Muscle of leg (tissue), 16 donors: ENCODE measurements at places on chromosomes 12 and 14. TPM values are rescaled to one million over a fixed set of nuclear protein-coding genes. Genes with fewer than 3 reads are reported as not detected.
A peak's percentile ranks its signal among the peaks of the same experiment; 100 is the strongest.

DNA sequence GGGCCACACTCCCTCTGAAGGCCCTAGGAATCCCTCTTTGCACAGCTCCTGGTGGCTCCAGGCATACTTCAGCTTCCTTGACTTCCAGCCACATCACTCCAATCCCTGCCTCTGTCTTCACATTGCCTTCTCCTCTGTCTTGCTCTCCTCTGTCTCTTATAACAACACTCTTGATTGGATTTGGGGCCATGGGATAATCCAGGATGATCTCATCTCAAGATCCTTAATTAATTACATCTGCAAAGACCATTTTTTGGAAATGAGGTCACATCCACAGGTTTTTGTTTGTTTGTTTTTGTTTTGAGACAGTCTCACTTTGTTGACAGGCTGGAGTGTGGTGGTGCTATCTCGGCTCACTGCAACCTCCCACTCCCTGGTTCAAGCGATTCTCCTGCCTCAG, 88.7 kb downstream of the TMTC1 start:
- DNase-seq = no peak
- H3K4me3 ChIP-seq = no peak overlapping the region
- no peaks in the 10 kb centered on the region for H3K4me1 ChIP-seq
- H3K27me3 ChIP-seq = no peaks in the 10 kb centered on the region
- no peak overlapping the region for H3K27ac ChIP-seq

Gene KRT85
- not detected for total RNA-seq

GRCh38 chr12:105854071-105854470, 284.7 kb downstream of the NUAK1 start:
- H3K27me3 ChIP-seq = no peaks in the 10 kb centered on the region
- no peak overlapping the region for H3K27ac ChIP-seq
- DNase-seq = no peak
- no peak overlapping the region for H3K4me3 ChIP-seq
- H3K36me3 ChIP-seq = no peaks in the 10 kb centered on the region

DNA sequence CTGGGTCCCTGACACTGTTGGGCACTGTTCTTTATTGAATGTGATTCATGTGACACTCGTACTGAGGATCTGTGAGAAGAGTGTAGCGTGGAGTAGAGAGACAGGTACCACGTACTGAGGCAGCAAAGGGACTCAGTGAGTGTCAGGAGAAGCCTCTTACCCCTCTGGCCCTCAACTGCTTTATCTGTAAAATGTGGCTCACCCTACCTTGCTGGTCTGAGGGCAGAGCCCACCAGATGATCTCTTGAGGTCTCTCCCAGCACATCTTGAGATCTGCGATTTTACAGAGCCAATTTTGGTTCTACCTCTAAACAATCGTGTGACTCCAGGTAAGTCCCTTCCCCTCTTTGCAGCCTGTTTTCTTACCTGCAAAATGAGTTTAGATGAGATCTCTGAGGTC, 3.1 kb downstream of the CEBPE start:
- H3K27me3 ChIP-seq = peaks cover 9% of the 10 kb centered on the region
- H3K36me3 ChIP-seq = no peaks in the 10 kb centered on the region
- H3K4me3 ChIP-seq = no peak overlapping the region
- peaks cover 17% of the 10 kb centered on the region for H3K4me1 ChIP-seq

- peaks cover 2% of the 10 kb centered on the region for H3K36me3 ChIP-seq
- peaks cover 3% of the 10 kb centered on the region for H3K4me1 ChIP-seq
- no peak overlapping the region for H3K4me3 ChIP-seq
- DNase-seq = no peak
- H3K27me3 ChIP-seq = no peaks in the 10 kb centered on the region
- H3K27ac ChIP-seq = no peak overlapping the region
These were observed 66.6 kb downstream of the FLRT2 start for GRCh38 chr14:85596562-85596961.

- no peaks in the 10 kb centered on the region for H3K36me3 ChIP-seq
- no peak for DNase-seq
- H3K27me3 ChIP-seq = no peaks in the 10 kb centered on the region
- no peak overlapping the region for H3K4me3 ChIP-seq
These were observed 786.1 kb upstream of the TMEM132C start for GRCh38 chr12:127480775-127481314.

Gene PGF
- 30.2 TPM for total RNA-seq

DNA sequence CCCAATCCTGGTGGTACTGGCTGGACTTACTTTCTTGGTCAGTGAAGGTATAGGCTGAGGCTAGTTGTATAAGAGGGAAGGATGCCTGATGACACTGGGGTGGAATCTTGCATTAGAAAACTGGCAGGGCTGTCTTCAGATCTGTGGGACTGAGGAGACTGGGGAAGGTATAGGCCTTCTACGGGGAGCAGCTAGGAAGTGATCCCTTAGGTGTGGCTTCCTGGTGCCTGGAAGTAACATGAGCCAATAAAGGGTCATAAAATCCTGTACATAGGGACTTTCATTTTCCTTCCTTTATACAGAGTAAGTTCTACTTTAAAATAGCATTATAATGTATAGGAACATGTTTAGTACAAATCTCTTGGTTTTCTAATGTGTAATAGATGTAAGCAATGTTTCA, 716.8 kb downstream of the LRFN5 start:
- DNase-seq = no peak
- H3K27ac ChIP-seq = no peak overlapping the region
- no peaks in the 10 kb centered on the region for H3K27me3 ChIP-seq
- H3K4me1 ChIP-seq = no peaks in the 10 kb centered on the region
- no peaks in the 10 kb centered on the region for H3K36me3 ChIP-seq
- no peak overlapping the region for H3K4me3 ChIP-seq

DNA sequence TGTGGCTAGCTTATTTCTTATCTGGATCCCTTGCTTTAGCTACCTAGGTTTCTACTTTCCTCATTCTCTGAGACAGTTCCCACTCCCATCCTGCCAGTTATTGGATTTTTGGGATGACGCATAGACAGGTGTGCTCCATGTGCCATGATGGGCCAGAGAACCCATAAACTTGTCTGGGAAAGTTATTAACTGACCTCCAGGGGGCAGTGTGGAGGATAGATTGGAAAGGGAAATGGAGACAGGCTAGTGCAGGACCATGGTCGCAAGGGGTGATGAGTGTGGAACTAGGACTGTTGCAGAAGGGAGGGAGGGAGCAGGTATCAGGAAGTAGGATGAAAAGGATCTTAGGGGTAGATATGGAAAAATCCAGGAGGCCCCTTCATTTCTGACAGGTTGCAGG, 80.3 kb downstream of the ESRRB start:
- no peak overlapping the region for H3K4me3 ChIP-seq
- H3K36me3 ChIP-seq = no peaks in the 10 kb centered on the region
- DNase-seq = peak; percentile 38

DNA sequence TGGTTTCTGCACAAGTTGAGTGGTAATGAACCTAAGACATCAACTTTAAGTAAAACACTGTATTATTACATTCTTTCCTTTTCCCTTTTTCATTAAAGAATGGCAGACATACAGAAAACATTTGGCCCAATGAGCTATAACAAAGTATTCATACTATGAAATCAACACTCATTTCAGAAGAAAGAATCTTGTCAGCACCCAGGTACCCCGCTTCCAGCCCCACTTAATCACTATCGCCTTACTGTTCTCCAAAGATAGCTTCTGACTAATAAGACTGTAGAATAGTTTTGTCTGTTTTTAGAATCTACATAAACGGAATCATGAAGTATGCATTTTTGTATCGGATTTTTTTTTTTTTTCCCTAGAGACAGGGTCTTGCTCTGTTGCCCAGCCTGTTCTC, 9.5 kb downstream of the CNTN1 start:
- no peaks in the 10 kb centered on the region for H3K27me3 ChIP-seq
- H3K36me3 ChIP-seq = no peaks in the 10 kb centered on the region
- no peak for DNase-seq
- H3K4me1 ChIP-seq = no peaks in the 10 kb centered on the region
- H3K4me3 ChIP-seq = no peak overlapping the region

Gene TMEM132D
- 0.44 TPM for total RNA-seq

Gene SMIM41
- total RNA-seq = 0.13 TPM

Gene CCDC38
- 0.09 TPM for total RNA-seq

GRCh38 chr12:108833757-108834472, 23.5 kb downstream of the SSH1 start:
- peak; percentile 90 for DNase-seq
- peaks cover 69% of the 10 kb centered on the region for H3K4me1 ChIP-seq
- peak overlapping the region; percentile 95 for H3K27ac ChIP-seq
- peaks cover 41% of the 10 kb centered on the region for H3K36me3 ChIP-seq

Gene VRK1
- total RNA-seq = 18.4 TPM
